Inflammatory macrophage (primary cell): ENCODE measurements at places on chromosomes 5 and 9.

- DNase-seq, result no peak
Measured at GRCh38 chr9:114910541-114910940, 19.9 kb downstream of the TNFSF8 start.

DNA sequence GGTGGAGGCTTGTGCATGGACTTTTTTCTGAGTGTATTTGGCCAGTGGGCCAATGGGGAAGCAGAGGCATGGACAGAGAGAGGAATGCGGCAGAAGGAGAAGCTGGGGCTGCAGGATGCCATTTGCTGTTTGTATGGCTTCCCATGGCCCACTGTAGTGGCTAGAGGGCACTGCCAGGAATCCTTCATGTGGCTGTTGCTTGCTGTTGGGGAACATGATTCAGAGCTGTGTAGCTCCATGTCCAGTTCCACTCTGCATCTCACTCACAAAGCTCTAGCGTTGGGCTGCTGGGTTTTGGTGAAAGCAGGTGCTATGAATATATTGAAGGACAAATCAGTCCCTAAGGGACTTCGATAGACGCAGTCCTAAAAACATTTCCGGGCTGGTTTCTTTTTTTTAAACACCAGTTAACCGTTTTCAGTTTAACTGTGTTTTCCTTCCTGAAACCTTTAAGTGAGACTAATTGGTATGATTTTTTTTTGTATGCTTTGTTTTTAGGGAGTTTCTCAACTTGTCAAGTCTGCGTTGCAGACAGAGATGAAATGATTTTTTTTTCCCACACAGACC, 51.3 kb downstream of the SLC22A5 start:
- DNase-seq, result peak; percentile 29

- peak; percentile 58 for DNase-seq
Measured at GRCh38 chr5:178327931-178328711, 95.5 kb upstream of the PHYKPL start.

GRCh38 chr9:89594811-89595550, 9.8 kb upstream of the GADD45G start:
- DNase-seq, result no peak

- DNase-seq, result no peak
Measured at GRCh38 chr5:147512659-147513379, 3.0 kb upstream of the DPYSL3 start.

- DNase-seq, result no peak
Measured at GRCh38 chr5:104186100-104186499, 623.5 kb upstream of the NUDT12 start.

GRCh38 chr5:151157426-151158286, at the start of gene ANXA6:
ANXA6 (minus strand) TSS chr5:151157779; CDS start chr5:151147901, 9,878 bp downstream.
- DNase-seq, result peak; percentile 78

DNA sequence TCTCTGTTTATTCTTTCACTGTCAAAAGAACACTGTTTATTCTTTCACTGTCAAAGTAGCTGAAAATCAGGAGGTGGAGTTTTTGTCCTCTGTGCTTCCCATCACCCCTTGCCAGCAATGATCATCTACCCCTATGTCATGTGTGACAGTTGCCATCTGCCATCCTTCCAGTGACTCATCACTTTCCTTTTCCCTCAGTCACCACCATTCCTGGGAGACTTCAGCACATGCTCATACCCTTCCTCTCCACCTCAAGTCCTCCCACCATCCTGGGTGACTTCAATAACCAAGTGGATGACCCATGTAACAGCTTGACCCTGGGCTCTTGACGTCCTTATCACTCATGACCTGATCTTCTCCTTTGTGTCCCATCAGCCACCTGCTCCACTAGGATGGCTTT, 43.3 kb upstream of the RASEF start:
- DNase-seq, result no peak

DNA sequence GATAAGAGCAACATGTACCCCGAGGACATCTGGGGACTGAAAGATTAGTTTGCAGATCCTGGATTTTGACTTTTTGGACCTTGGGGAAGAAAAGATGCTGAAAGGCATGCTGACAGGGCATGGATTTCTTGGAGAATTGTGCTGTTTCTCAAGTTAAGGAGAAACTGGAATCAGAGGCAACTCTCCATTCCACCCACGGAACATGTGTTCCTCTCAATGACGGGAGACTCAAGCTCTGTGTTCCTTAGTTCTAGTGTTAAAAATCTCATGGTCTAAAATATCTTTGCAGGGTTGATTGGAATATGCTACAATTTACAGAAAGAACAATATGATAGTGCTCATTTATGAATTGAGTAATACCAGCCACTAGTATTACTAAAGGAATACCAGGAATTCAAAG, 34.4 kb upstream of the CDH12 start:
- DNase-seq, result no peak

DNA sequence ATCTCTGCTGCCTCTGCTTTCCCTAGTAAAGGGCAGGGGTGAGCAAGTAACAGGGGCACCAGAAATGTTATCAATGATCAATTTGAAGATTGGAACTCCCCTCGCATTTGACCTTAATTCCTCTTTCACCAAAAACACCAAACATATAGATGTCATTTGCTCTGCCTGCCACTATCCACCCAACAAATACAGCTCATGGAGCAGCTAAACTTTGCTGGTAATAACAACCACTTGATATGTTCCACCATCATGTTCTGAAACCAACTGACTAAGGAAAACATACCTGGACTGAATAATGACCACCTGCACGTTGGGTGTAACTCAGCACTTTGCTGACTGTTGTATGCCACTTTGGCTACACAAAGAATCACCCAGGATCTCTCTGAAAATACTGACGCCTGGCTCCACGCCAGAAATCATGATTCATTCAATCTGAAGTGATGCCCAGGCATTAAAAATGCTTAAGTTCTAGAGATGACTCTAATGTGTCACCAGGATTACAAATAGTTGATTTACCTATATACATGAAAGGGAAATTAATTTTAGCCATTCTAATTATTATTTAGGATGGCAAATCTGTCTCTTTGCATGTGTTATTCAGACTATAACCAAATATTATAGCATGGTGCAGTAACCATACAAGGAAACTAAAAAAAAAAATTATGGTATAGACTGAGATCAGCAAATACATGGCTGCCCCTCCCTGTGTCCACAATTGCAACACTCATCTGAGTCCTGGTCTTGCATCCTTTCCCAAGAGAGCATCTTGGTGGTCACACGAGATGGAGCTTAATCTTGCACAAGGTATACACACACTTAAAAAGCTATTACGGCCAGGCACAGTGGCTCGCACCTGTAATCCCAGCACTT, 43.1 kb upstream of the TTC39B start:
- DNase-seq, result no peak

DNA sequence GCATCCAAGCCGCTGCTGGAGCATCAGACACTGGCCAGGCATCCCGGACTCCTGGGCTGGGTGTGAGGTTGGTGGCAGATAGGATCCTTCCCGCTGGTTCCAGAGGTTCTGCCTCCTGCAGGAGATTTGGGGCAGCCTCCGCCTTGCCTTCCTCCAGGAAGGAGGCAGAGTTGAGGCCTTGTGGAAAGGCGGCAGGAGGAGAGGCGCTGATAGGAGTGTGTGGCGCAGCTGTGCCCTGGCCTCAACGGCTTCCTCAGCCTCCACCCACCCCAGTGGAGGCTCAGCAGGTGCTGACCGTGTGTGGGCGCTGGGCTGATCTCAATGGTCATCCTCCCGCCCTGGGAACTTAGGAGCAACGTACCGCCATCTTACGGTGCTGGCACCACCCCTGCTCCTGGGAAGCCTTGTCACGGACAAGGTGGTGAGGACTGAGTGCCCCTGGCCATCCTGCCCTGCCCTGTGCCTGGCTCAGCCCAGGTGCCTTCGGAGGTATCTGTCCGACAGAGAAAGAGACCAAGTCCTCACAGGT, 10.2 kb downstream of the NCS1 start:
- DNase-seq, result no peak

DNA sequence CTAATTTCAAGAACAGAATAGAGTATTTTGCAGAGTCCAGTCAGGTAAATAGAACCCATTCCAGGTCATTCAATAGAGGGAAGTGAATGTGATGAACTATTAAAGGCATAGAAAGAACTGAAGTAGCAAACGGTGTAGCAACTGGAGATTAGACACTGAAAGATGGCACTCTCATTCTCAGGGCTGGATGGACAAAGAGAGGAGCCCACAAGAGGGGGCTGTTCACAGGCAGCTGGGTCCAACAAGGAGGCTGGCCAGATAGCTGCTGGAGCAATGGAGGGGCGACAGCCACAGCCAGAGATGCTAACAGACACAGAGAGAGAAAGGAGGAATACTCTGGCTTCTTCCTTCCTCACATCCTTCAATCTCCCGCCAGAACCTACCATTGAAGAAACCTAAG, 93.1 kb upstream of the SMARCA2 start:
- DNase-seq, result no peak

DNA sequence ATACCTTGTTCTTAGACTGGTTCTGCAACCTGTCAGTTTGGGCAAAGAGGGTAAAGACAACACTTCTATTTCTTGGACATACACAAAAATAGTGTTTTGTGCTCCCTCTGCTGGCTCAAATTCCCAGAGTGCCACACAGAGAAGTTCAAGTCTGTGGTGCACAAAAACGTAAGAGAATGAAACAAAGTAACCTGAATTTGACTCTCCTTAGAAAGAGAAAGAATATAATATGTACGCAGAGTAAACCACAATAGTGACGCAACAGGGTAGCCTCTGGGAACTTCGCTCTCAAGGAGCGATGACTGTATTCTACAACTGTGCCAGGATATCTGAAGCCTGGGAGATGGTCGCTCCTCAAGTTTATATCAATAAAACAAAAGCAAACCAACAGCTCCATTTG, 18.5 kb downstream of the DDX31 start:
- no peak for DNase-seq

- no peak for DNase-seq
Measured at GRCh38 chr5:76471406-76471805, 68.3 kb downstream of the IQGAP2 start.

DNA sequence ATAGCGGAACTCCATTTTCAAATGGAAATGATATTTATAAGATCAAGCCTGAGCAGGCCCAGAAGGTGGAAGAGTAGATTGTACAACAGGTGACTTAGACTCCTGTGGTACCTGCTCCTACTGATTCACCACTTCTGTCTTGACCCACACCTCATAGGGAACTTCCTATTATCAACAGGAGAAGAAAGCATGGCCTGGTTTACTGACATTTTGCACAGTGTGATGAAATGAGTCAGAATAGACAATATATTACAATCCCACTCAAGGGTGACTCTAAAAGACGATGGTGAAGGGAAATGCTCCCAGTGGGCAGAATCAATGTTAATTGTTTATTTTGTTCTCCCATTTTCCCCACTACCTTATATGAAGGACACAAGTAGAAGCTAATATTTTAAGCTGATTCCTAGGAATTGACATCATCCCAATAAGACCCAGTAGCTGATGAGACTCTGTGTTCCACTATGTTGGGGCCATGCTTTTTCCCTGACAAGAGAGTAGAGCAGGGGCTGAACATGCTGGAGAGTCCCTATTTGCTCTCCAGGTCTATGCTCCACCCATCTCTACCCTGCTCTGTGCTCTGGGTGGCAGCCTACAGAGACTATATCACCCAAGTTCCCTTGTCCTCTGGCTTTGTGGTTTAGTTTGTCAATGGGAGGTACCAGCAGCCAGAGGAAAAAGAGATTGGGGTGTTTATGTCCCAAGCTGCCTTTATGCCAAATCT, 163.4 kb upstream of the FSTL4 start:
- DNase-seq, result no peak

- peak; percentile 34 for DNase-seq
Measured at GRCh38 chr9:89564346-89564878, 40.4 kb upstream of the GADD45G start.

GRCh38 chr9:91809581-91810285, 140.3 kb downstream of the ROR2 start:
- DNase-seq, result no peak

GRCh38 chr9:68476847-68477246, 63.8 kb downstream of the TMEM252 start:
- no peak for DNase-seq

GRCh38 chr5:78449103-78449502, 88.7 kb downstream of the SCAMP1 start:
- no peak for DNase-seq

DNA sequence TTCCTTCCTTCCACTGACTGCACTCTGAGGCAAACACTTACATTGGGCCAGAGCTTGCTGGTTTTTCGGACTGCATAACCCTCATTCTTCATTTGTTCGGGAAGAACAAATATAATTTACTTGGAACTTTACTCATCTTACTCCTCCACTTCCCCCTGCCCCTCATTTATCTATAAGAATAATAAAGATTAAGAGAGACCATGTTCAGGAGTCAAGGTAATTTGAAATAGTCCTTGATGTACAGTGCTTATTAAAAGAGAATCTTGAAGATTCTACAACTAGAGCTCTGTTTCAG, 65.6 kb downstream of the BASP1 start:
- DNase-seq, result no peak

DNA sequence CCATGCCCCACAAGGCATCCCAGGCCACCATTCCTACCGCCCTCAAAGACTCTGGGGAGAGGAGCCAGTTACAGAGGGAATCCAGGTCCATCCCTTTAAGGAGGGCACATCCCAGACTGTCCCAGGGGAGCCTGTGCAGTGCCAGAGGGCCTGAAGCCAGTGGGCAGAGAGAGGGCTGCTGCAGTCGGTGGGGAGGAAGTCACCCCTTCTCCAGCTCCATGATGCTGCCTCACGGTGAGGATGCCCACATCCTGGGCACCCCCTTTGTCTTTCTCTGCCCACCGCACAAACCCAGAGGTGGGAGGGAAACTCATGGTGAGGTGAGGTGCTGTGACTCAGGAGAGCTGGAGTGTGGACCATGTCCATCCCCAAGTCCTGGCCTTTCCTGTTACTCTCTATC, 26.2 kb upstream of the ANKRD33B start:
- DNase-seq, result no peak

- DNase-seq, result no peak
Measured at GRCh38 chr9:20220286-20220685, 402.0 kb downstream of the MLLT3 start.

DNA sequence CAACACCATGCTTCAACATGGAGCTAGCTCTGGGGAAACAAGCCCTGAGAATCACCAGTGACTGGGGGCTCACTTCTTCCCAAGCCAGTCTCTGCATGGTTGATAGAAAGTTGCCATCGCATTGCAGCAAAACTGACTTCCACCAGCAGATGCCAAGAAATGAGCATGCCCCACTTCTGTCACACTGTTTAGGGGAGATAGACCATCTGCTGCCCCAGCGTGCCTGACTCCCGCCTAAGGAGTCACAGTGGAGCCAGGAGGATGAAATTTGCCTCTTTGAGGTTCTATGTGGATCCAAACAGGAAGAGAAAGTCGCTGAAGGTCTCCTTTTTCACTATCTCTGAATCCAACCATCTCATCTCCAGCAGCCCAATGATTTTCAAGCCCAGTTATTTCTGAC, 116.7 kb upstream of the SLIT3 start:
- DNase-seq, result no peak

DNA sequence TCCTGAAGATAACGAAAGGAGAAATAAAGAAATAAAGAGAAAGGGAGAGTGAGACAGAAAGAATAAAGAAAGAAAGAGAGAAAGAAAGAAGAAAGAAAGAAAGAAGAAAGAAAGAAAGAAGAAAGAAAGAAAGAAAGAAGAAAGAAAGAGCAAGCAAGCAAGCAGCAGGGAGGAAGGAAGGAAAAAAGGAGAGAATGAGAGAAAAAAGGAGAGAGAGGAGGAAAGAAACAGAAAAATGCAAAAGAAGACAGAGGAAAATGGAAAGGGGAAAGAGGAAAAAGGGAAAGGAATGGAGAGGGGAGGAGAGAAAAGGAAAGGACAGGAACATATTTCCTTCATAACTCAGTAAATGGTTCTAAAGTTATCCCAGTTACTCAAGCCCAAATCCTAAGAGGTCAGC, 978.8 kb upstream of the CDH9 start:
- DNase-seq, result no peak

- peak; percentile 66 for DNase-seq
Measured at GRCh38 chr5:160118349-160119141, 705 bp downstream of the PWWP2A start.
